ENCODE measurements at places on chromosomes 4 and X. TPM values are rescaled to one million over a fixed set of nuclear protein-coding genes. Genes with fewer than 3 reads are reported as not detected.

GLRA2 gene
- total RNA-seq = not detected

SSX1 gene
- not detected for total RNA-seq

- no peak for DNase-seq
Observed at GRCh38 chr4:26242451-26242850, 78.4 kb upstream of the RBPJ start.

DNA sequence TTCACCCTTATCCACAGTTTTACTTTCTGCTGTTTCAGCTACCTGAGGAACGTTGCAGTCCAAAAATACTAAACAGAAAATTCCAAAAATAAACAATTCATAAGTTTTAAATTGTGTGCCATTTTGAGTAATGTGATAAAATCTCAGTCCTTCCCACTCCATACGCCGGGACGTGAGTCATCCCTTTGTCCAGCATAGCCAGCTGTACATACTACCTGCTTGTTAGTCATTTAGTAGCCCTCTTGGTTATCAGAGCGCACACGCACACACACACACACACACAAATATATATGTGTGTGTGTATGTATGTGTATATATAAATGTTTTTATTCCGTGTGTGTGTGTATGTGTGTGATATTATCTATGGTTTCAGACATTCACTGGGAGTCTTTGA is 4.8 kb upstream of the CCSER1 start:
- no peak for DNase-seq

DNA sequence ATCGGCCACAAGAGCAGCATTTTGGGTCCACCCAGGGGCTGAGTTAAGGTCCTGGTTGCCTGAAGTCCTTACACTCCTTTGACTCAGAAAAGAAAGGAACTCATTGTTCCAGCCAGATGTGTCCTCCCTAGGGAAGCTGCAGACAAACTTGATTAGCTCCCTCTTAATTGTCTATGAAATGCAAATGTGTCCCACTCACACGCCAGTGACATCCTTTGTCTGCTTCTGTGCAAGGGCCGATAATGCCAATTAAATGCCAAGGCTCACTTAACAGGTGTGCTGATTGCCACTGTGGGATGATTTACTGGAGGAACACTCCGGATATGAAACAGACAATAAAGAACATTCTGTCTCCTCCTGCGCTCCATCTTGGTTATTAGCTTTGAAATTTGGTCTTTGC is 332.9 kb upstream of the CPEB2 start:
- DNase-seq = no peak

Data from activated CD4-positive, alpha-beta T cell treated with anti-CD3 and anti-CD28 coated beads, Interleukin-2, amount 10 ng/mL, durations not matched to agents 7 days and 5 days (primary cell).